ENCODE measurements at places on chromosomes 6 and 20.

DNA sequence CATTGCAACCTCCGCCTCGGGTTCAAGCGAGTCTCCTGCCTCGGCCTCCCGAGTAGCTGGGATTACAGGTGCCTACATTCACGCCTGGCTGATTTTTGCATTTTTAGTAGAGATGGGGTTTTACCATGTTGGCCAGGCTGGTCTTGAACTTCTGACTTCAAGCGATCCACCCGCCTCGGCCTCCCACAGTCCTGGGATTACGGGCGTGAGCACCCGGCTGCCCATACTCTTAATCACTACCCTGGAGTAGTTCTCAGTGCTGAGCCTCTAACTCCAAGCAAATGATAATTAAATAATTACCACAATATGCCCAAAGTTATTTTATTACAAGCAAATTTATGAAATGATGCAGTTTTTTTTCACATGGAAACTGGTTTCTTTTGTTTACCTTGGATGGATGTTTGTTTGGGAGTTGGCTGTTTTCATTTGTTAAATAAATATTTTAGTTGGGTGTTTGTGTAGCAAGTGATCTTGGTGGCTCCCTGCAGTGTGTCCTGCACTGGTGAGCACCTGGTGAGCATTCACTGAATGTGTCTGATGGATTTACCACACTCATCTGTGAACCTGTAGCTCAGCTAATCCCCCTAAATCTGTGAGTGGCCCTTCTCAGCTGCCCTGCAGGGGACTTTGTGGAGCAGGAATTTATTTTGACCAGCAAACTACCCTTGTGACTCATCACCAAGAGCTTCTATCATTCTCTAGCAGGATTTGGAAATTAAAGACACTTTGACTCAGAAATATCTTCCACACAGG lies 36.9 kb downstream of the UTRN start:
- no peak for DNase-seq

- DNase-seq = peak; percentile 26
Observed at GRCh38 chr20:3786665-3787323, at the start of gene CENPB. TSS of gene CENPB (minus strand) at chr20:3786740. CDS start at chr20:3786483, 257 bp downstream.

DNA sequence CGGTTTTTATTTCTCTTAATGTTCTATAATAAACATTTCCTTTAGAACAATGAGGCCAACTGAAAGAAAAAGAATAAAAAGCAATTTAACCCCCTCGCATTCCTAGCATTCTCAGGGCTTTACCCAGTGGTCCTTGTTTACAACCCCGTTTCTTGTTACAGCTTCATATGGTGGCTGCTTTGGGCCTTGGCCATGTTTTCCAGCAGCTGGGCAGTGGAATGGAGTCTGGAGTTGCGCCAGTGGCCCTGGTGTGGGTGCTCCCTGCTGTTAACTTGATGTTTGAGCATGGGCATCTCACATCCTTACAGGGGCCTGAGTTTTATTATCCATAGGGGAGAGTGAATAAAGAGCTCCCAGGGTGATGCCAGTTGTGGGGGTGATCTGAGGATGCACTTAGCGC lies 18.8 kb downstream of the EFCAB8 start:
- no peak for DNase-seq

DNA sequence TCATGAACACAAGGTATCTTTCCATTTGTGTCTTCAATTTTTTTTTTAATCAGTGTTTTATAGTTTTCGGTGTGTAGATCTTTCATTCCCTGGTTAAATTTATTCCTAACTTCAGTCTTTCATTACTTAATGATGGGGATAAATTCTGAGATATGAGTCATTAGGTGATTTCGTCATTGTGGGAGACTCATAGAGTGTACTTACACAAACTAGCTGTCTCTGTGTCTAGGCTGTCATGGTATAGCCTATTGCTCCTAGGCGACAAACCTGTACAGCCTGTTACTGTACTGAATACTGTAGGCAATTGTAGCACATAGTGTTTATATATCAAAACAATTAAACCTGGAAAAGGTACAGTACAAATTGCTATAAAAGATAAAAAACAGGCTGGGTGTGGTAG lies 42.1 kb downstream of the SMAP1 start:
- DNase-seq = no peak

- no peak for DNase-seq
Observed at GRCh38 chr20:60937585-60937984, 314.5 kb upstream of the CDH4 start.

DNA sequence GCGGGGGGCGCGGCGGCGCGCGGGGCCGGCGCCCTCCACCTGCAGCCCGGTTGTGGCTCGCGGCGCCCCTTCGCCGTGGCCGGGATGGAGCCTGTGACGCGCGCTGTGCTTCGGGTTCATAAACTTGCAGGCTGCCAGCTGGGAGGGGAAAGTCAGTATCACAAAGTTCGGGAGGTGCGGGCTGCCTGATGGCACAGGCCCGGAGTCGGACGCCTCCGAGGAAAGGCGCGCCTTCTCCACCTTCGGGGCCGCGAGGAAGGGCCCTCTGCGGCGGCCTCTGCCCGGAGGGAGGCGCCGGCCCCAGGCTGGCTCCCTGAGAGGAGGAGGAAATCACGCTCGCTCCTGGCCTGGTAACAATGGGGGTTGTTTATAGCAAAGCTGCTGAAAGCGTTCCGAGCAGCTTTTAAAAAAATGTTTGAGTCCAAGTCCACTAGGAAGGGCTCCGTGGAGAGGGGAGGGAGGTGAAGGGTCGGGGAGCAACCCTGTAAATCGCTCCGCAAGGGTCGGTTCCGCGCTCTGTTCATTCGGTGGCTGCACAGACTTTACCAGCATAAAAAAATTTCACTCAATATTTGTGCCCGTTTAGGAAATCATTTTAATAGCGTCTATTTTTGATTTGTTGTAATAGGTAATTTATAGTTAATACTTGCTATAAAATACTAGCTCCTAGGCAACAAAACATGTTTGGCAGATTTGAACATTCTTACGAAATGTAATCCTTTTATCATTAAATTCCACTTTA lies 1.0 kb downstream of the AFDN start:
- no peak for DNase-seq

DNA sequence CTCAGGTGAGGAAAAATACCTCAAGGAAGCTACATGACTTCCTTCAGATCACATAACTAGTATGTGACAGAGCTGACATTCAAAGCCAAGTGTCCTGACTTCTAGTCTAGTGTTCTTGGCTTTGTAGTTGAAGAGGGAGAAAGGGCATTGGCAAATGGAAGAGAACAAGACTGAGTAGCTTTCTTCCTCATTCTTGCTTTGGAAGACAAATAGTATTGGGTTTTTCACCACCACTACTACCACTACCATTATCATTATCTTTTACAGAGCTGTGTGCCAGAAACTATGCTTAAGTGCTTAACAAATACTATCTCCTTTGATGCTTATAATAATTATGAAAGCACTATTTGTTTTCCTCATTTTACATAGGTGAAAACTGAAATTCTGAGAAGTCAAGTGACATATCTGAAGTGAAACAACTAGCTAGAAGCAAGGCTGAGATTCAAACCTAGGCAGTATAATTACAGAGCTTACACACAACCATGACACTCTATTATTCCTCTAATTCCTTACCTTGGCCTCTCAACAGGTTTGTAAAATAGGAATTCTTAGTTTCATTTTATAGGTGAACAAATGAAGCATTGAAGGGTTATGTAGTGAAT lies 6.8 kb downstream of the ACSS2 start:
- no peak for DNase-seq

GRCh38 chr20:49908258-49908565 lies 7.1 kb downstream of the SPATA2 start:
- DNase-seq = no peak

DNA sequence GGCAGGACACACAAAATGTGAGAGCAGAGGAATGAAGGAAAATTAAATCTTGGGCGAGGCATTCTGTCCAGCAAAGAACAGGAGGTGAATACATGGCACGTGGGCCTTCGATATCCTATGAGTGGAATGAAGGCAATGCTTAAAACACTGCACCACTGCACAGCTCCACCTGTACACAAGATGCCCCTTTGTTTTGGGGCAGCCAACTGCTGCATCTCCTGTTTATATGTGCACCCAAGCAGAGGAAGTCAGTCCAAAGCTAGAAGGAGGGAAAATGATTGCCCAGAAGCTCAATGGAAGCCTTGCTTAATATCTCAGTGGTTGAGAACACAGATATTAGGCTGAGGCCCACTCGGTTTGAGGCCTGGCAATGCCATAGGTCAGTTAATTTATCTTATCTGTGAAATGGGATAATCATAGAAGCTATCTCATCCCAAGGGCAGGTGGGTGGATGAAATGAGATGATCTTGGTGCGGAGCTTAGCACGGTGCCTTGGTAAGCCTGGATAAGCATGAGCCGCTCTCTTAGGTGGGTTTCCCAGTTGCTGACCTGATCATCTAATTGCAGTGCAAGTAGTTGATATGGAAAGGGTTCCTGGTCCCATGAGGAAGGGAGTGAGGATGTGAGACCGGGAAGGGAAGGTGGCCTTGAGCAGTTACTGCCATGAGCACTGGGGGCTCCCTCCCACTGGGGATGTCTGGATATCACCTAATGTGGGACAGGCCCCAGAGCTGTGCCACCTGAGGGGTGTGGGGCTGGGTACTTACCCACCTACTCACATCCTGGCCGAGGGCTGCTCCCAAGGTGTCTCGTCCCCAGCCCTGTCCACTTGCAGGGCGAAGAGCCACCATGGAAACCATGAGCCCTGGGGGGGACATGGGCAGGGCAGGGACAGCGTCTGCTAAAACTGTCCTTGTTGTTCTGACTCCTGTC lies 9.9 kb downstream of the BANF2 start:
- no peak for DNase-seq

DNA sequence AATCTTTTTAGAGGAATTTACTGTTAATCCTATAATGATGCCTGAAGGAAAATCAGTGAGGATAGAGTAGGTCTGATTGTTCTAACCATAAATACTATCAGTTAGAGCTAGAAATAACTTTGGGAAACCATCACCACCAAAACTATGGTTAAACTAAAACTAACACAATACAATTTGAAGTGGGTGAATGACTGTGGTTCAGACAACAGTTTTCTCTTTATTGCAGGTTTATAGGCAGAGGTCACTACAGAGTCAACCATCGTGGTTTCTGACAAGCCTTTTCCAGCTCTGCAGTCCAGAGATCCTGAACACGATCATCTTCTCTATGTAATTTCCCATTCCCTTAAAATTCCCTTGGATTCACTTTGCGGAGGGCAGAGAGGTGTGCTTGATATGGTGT lies 134.3 kb downstream of the IBTK start:
- no peak for DNase-seq

GRCh38 chr6:142918339-142919042 lies 26.5 kb downstream of the HIVEP2 start:
- no peak for DNase-seq

GRCh38 chr20:10642856-10643559 lies 30.8 kb downstream of the JAG1 start:
- no peak for DNase-seq

DNA sequence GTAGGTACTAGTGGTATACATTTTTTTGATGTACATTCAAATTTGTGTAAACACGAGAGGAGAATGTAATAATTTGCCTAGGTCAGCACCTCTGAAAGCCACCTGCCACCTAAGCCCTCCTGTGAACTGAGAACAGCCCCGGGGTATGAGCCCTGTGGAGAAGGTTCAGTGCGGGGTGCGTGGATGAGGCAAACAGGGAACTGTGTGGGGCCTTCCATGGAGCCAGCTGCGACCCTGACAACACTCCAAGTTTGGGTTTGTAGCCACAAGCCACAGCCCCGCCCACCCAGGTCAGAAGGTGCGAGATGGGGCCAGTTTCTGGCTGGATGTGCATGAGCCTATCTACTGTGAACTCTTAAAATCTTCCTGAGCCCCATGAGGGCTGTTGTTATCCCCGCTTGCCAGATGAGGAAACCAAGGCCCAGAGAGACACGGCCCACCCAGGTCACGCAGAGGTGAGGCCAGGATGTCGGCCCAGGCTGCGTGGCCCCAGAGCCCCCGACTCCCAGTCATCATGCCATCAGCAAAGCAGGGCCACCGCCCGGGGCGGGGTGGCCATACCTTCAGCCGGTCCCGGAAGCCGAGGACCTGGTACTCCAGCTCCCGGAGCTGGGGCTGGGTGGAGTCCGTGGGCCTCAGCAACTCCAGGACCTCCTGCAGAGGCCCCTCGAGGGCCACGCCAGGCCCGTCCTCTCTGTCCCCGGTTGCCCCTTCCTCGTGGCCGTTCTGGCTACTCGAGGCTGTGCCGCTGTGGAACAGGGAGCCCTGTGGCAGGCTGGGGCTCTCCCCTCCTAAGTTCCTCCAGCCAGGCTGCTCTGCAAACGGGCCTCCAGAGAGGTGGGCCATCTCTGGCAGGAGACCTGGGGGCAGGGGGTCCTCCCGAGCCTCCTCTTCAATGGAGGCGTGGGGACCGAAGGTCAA lies 89.6 kb downstream of the RIPOR3 start:
- DNase-seq = no peak

GRCh38 chr6:29596381-29596900 lies 11.5 kb downstream of the OR2H2 start:
- DNase-seq = no peak

GRCh38 chr6:37381579-37381978 lies 27.8 kb downstream of the RNF8 start:
- peak; percentile 52 for DNase-seq

DNA sequence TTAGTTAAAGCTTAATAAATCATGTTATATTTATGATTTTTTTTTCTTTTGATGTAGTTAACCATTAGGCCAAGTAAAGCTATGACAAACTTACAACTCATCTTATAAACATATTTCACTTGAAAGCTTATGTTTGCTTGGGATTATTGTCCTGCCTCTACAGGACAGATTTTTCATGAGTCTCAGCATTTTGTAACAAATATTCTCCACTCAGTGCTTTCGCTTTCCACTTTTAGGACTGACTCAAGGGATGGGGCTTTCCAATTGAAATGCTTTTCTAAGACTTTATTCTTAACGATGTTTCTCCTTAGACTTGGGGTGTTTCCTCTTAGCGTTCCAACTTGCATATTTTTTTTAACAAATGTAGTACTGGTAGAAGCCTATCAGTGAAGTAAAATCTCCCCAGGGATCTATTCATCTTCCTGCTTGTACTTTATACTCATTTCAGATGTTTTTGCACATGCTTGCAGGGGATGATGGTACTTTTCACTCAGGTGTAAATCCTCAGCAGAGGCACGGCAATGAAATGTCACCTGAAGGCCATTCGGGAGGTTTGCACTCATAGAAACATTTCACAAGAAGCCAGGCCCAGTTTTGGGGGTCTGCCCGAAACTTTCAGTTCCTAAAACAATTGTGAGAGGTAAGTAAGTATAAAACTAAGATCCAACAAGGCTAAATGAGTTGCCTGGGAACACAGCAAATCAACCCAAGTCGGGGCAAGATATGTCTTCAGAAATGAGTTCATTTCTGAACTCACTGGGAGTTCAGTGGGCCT lies 298.1 kb upstream of the FOXQ1 start:
- DNase-seq = no peak

DNA sequence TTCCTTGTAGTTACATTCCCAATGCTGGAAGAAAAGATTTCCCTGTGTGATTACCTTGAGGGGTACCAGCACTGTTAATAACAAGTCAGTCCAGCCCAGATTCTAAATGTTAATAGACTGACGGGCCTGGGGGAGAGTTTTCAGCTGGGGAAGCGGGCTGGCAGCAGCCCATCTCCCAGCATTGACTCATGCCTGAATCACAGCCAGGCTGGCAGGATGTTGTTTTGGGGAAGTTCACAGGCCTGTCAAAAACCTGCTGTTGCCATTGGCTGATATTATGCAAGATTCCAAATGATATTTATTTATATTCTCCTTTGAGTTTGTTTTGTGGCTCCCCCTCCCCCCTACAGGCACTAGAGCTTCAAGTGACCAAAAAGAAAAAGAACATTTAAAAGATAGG lies 213.9 kb upstream of the CNR1 start:
- DNase-seq = no peak
